ENCODE measurements at places on chromosomes 12 and 14.

DNA sequence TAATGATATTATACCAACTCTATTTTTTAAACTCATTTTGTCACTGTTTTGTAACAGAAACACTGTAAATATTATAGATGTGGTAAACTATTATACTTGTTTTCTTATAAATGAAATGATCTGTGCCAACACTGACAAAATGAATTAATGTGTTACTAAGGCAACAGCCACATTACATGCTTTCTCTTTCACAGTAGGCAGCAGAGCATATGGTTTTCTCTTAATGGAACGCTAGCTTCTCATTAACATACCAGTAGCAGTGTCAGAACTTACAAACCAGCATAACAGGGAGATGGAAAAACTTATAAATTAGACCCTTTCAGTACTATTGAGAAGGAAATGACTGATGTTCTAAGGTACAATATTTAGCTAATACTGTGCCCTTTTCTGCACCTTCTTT lies 398.8 kb downstream of the PRKD1 start:
- DNase-seq, result no peak

DNA sequence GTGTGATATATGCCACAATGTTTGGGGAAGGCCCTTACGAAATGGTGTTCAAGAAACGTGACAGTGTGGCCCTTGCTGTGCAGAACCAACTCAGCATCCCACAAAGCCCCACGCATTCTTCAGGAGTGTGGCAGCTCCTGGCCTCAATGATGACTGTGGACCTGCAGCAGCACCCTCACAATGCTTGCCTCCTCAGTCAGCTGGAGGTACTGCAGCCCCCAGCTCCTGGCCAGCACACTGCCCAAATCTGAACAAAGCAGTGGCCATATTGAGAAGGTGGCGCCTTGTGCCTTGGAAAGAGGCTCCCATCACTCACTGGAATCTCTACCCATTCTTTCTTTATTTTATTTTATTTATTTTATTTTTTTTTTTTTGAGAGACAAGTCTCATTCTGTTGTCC lies 10.4 kb downstream of the POLE2 start:
- DNase-seq, result no peak

DNA sequence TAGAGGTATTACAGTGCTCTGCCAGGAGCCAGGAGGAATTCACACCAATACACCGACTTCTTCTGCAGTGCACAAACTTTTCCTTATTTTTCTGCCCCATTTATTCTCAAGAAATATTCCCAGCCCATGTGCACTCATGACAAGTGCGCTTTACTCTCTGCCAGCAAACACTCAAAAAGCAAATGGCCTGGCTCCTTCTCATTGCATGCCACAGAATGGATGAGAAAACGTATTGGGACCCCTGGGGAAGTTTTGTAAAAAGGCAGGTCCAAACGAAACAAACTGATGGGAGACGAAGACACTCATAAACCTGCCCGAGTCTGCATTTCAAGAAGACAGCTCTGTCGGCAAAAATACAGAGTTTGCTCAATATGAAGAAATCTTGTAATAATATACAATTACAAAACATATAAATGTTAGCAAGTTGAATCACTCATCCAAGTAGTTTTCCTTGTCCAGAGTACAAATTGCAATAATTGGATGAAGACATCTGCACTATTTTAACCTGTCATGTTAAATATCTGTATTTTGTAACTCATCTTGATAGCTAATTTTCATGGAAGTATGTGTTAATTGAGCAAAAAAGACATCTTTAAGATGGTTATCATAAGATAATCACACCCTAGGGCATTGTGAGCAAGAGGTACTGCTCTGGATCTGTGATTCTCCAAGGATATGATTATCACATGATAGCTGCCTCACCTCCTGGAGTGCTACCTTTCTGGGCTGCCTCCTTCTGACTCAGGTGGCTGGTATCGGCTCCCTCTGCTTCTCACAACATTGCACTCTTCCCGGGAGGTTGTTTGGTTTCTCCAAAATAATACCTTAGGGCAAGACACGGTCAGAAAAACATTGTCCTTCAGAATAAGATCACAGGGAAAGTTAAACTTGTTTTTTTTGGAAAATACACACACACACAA lies 260.8 kb upstream of the G2E3 start:
- DNase-seq, result no peak

DNA sequence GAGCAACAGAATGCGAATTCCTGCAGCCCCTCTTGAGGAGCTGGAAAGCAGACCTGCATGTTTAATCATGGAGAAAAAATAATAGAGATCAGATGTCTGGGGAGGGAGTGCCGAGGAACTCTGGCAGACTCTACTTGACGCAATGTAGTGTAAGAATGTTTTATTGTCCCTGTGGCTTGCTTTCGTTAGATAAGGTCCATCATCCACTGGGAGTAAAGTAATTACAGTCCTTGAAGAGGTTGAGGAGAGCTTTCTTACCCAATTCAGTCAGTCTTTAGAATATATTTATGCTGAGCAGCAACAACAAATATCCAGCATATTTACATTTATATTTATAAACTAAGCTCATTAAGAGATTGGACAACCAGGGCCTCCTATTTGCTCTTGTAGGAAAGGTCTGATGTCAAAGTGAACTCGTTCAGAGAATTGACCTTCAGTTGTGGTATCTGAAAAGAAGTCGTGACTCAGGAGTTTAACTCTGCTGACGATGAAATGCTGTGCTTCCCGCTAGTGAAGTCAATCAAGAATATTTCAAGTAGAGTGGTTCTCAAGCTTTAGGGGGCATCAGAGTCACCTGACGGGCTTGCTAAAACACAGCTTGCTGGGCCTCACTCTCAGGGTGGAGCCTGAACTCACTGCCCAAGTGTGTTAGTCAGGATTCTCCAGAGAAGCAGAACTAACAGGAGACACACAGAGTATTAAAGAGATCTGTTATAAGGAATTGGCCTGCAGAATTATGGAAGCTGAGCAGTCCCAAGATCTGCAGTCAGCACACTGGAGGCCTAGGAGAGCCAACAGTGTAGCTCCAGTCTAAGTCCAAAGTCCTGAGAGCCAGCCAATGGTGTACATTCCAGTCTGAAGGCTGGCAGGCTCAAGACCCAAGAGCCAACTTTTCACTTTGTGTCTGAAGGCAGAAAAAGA lies 139.3 kb upstream of the LMNTD1 start:
- no peak for DNase-seq

- no peak for DNase-seq
Observed at GRCh38 chr14:100342195-100342594, 19.1 kb downstream of the SLC25A47 start.

GRCh38 chr12:124294780-124295341 lies at the start of gene RFLNA:
TSS of gene RFLNA (plus strand) at chr12:124295093. CDS start at chr12:124295430, 337 bp downstream.
- DNase-seq, result no peak

DNA sequence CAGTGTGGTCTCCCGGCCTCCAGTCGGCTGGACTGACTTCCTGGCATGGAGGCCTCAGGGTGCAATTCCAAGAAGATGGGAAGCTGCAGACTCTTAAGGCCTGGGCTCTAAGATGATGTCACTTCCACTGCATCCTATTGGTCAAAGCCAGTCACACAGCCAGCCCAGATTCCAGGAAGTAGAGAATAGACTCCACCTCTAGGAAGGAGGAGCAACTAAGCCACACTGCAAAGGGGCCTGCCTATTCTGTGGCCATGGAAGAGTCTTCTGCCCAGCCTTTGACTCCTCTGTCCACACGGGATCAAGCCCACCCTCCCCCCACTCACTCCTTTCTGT lies 103.9 kb upstream of the RFLNA start:
- DNase-seq, result peak; percentile 22

Measured in inflammatory macrophage treated with lipopolysaccharide for 1 hour (primary cell).